WTC11 (cell line): ENCODE measurements at places on chromosomes 4 and X.
A peak's percentile ranks its signal among the peaks of the same experiment; 100 is the strongest.

DNA sequence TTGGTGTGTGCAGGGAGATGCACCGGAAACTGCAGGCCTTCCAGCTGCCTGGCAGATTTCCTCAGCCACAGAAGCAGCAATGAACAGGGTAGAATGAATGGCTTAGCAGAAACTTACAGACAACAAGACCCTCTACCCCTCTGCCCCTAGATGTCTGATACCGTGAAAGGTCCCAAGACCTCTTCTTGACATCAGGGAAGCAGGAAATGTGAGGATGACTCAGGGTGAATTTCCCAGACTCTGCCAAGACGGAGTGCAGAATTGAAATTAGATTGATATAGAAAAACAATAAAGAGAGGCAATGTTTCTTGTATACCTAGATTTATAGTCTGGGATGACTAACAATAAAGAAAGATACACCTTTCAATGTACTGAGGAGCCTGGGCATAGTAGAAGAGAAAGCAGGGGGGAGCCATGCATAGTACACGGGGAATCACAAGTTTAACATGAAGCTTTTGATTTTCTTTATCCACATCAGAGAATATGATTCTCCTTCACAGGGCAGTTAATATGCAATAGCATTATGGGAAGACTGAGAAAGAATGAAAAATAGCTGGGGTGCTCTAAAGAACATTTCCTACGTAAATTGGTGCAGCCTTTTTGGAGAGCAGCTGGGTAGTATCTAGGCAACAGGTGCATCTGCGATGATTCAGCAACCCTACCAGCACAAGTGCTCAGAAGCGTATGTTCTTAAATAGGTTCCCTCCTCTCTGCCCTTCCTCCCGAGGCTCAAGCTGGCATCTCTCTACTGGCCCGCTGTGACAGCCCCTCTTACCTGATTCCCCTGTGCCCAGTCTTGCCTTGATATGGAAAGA lies 18.3 kb upstream of the CXCR3 start:
- H3K27ac ChIP-seq: no peak overlapping the region
- H3K36me3 ChIP-seq: no peaks in the 10 kb centered on the region
- no peaks in the 10 kb centered on the region for H3K27me3 ChIP-seq
- no peak overlapping the region for H3K4me3 ChIP-seq

GRCh38 chr4:93116624-93117023 lies 711.9 kb upstream of the ATOH1 start:
- no peak for DNase-seq
- peaks cover 34% of the 10 kb centered on the region for H3K36me3 ChIP-seq
- H3K27me3 ChIP-seq: no peaks in the 10 kb centered on the region
- H3K4me1 ChIP-seq: peaks cover 26% of the 10 kb centered on the region
- peak overlapping the region; percentile 48 for H3K27ac ChIP-seq

DNA sequence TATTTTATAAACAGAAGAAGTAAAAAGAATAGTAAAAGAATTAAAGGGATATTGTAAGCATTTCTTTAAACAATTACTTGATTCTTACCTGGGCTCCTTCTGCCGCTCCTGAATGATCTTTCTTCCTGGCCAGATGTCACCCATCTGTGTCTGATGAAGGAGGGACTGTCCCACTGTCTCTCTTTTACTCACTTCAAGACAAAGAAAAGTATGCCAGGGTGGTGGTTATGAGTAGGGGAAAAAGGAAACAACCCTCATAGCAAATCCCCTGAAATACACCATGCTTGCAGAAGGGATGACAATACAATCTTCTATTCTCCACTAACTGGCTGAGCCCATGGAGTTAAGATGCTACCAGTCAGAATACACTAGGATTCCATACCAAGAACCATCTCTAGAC lies 31.1 kb downstream of the SYTL4 start:
- no peak overlapping the region for H3K4me3 ChIP-seq
- no peaks in the 10 kb centered on the region for H3K36me3 ChIP-seq
- DNase-seq: no peak
- no peak overlapping the region for H3K27ac ChIP-seq
- no peaks in the 10 kb centered on the region for H3K4me1 ChIP-seq

GRCh38 chr4:182770259-182770995 lies 146.8 kb downstream of the DCTD start:
- no peak overlapping the region for H3K4me3 ChIP-seq
- H3K36me3 ChIP-seq: peaks cover 21% of the 10 kb centered on the region
- peaks cover 27% of the 10 kb centered on the region for H3K4me1 ChIP-seq
- no peak overlapping the region for H3K27ac ChIP-seq
- H3K27me3 ChIP-seq: no peaks in the 10 kb centered on the region
- DNase-seq: no peak

- no peak overlapping the region for H3K27ac ChIP-seq
- no peak overlapping the region for H3K4me3 ChIP-seq
- no peak for DNase-seq
- peaks cover 4% of the 10 kb centered on the region; the same call in 1 of the 2 replicates for H3K4me1 ChIP-seq
These were observed 91.6 kb downstream of the TSPAN7 start for GRCh38 chrX:38652934-38653442.

GRCh38 chr4:152166567-152166966 lies 369.3 kb downstream of the FBXW7 start:
- H3K36me3 ChIP-seq: no peaks in the 10 kb centered on the region
- peak; percentile 56 for DNase-seq
- no peak overlapping the region for H3K4me3 ChIP-seq
- no peak overlapping the region for H3K27ac ChIP-seq
- H3K4me1 ChIP-seq: peaks cover 40% of the 10 kb centered on the region

DNA sequence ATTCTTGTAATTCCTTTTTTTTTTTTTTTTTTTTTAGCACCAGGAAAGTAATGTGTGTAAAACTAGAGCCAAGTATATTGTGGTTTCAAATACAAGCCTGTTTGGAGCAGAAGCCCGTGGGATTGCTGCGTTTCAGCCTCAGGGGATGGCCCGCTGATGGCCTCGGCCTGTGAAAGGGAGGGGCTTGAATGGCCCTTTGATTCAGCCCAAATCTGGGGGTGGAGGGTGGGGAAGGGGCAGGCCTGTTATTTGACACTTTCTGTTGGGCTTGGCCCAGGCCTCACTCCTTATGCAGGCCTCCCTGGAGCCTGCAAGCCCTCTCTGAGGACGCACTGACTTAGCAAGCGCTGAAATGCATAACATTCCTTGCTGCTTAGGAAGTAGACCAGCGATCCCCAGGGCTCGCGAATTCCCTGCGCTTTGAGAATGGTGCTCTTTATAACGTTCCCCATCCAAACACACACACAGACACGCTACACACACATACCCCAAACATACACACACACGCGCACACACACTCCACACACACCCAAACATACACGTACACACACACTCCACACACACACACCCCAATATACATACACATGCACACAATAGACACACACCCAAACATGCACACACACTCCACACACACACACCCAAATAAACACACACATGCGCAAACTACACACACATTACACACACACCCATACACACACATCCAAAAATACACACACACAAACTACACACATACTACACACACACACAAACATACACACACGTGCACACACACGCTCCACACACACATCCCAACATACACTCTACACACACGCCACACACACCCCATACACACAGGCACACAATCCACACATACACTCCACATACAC lies 29.6 kb downstream of the TLR10 start:
- peaks cover 4% of the 10 kb centered on the region; the same call in 1 of the 2 replicates for H3K27me3 ChIP-seq
- H3K4me3 ChIP-seq: no peak overlapping the region
- peak; percentile 88 for DNase-seq
- H3K4me1 ChIP-seq: peaks cover 6% of the 10 kb centered on the region
- peaks cover 6% of the 10 kb centered on the region for H3K36me3 ChIP-seq

DNA sequence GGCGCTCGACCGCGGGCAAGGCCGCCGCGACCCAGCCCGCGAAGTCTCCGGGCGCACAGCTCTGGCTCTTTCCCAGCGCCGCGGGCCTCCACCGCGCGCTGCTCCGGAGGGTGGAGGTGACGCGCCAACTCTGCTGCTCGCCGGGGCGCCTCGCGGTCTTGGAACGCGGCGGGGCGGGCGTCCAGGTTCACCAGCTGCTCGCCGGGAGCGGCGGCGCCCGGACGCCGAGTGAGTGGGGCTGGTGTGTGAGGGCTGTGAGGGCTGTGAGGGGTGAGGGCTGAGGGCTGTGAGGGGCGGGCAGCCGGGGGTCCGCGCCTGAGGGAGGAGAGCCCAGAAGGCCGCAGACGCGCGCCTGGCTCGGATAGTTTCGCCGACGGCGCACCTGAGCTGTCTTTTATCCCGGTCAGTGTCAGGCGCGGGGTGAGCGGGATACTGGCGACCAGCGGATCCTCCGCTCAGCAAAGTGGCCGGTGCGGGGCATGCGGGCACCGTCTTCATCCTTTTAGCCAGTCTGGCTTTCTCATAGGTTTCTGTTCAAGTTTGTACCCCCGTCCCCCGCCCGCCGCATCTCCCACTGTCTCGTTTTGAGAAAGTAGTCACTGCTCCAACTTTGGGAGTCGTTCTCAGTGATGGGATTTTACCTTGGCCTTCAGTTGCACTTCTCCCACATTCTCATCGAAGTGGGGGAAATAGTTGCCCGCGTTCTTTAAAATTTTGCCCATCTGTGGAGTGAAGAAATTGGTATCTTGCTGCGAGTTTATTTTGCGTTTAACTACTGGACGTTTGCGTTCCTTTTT lies 586 bp downstream of the HERC5 start:
- H3K4me3 ChIP-seq: peak overlapping the region; percentile 90
- peaks cover 14% of the 10 kb centered on the region for H3K36me3 ChIP-seq
- DNase-seq: peak; percentile 64
- no peak overlapping the region for H3K27ac ChIP-seq
- H3K27me3 ChIP-seq: peaks cover 29% of the 10 kb centered on the region
- peaks cover 27% of the 10 kb centered on the region for H3K4me1 ChIP-seq

DNA sequence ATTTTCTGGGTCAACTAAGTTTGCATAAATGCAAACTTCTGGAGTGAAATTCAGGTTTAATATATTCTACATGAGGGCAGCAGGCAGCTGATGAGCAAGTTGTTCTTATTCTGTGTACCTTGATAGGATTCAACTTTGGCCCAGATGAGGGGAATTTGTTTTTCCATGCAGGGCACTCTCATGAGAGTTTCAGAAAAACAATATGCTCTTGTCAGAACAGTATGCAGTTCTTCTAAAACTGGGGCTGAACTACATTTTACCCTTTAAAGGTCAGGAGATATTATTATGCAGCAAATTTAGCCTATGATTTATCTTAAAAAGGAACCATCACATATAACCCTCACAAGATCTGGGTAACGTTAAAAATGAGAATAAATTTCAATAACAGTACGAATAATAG lies 19.2 kb downstream of the GPRIN3 start:
- no peak overlapping the region for H3K4me3 ChIP-seq
- no peak for DNase-seq
- peaks cover 15% of the 10 kb centered on the region for H3K4me1 ChIP-seq
- H3K36me3 ChIP-seq: peaks cover 10% of the 10 kb centered on the region
- H3K27me3 ChIP-seq: no peaks in the 10 kb centered on the region

DNA sequence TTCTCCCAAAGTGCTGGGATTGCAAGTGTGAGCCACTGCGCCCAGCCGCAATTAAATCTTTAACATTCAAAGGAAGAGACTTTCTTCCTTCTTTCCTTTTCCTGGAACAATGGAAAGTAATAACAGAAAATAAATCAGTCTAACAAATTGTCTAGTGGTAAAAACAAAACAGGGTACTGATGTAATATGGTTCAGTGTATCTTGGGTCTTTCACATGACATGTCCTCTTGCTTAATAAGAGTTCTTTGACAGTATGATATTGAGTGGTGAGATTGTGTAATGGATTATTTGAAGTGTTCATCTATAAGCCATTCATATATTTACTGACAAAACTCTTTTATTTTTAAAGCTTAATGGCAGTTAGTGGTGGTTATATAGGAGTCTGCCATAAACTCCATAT lies 256.6 kb downstream of the SPRY1 start:
- H3K4me3 ChIP-seq: no peak overlapping the region
- peaks cover 20% of the 10 kb centered on the region for H3K4me1 ChIP-seq
- peaks cover 37% of the 10 kb centered on the region for H3K36me3 ChIP-seq
- no peak for DNase-seq

- peaks cover 18% of the 10 kb centered on the region for H3K36me3 ChIP-seq
- no peak for DNase-seq
- no peaks in the 10 kb centered on the region for H3K4me1 ChIP-seq
- no peak overlapping the region for H3K4me3 ChIP-seq
These were observed 30.1 kb downstream of the NEIL3 start for GRCh38 chr4:177339477-177340374.

DNA sequence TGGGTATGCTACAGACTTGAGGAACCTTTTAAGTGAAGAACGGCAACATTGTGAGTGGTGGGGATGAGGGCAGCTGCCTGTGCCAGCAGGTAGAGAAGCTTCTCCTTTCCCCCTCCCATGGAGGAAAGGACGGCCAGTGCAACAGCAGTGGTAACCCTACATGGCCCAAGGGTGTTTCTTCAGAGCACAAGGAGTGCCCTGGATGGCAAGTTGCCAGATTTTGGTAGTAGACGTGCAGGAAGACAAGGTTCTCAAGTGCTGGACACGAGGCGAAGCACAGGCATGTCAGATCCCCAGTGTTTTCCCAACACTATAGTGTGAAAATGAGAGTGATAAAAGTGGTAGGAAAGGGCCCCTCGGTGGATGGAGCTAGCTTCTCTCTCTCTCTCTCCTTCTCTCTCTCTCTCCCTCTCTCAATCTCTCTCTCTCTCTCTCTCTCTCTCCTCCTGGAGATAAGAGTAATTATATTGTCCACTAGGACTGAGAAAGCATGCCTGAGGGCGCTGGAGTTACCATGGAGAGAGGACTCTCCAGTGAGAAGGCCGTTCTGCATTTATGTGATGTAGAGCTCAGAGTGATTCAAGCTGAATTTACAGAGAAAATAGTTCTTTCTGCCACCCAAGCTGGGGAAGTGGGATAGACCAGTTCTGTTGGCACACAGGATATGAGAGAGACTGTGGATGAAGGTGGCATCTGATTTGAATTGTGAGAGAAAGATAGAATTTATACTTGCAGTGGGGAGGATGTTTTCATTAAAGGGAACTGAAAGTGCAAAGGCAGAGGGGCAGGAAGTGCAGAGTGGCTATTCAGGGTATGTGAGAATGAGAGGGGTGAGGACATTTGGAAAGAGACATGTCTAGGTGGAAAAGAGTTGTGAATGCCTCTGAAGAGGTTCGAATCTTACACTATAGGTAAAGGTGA lies 25.7 kb upstream of the TRPC3 start:
- no peak overlapping the region for H3K4me3 ChIP-seq
- H3K27ac ChIP-seq: no peak overlapping the region
- DNase-seq: no peak
- no peaks in the 10 kb centered on the region for H3K36me3 ChIP-seq

DNA sequence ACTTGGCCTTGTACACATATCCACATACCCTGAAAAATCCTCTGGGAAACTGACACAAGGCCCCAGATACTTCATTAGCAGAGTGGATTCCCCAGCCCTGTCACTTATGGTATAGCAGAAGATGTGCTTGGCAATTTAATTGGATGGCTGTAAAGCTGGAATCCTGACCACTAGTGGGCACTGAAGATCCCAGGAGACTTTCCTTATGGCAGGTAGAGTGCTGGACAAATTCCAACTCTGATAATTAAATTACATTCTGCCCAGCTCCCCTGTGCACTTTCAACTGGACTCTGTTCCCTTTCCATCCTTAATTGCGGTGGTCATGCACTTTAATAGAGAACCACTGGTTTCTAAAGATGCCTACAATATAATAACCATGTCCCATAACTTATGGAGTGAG lies 119.8 kb downstream of the DCK start:
- peak; percentile 16 for DNase-seq
- H3K4me3 ChIP-seq: no peak overlapping the region
- H3K4me1 ChIP-seq: no peaks in the 10 kb centered on the region
- H3K27ac ChIP-seq: no peak overlapping the region
